Aortic smooth muscle cell (primary cell): ENCODE measurements at places on chromosomes 1 and 21. TPM values are rescaled to one million over a fixed set of nuclear protein-coding genes. Genes with fewer than 3 reads are reported as not detected.

Gene RRP15
- total RNA-seq = 5.4 TPM in 2 replicates

Gene LAMB3
- 48.4 and 49.8 TPM in 2 replicates for total RNA-seq

Gene OR2W3
- total RNA-seq = 0.26 TPM in 1 of 2 replicates, not detected in the other

Gene DPT
- total RNA-seq = 0.93 and 1.7 TPM in 2 replicates

Gene PFDN2
- total RNA-seq = 37.0 and 64.9 TPM in 2 replicates

Gene PTPRU
- total RNA-seq = 4.0 and 12.0 TPM in 2 replicates

Gene KRTAP10-9
- total RNA-seq = not detected in 2 replicates

Gene SPRR2F
- total RNA-seq = not detected in 2 replicates

Gene LYPD8
- not detected in 2 replicates for total RNA-seq

Gene HES3
- total RNA-seq = not detected in 2 replicates

Gene PCAT6
- total RNA-seq = 0.25 TPM in 1 of 2 replicates, not detected in the other

Gene OR2T10
- not detected in 2 replicates for total RNA-seq

Gene STUM
- not detected in 2 replicates for total RNA-seq

Gene CACNA1E
- not detected in 2 replicates for total RNA-seq

Gene SAMD13
- total RNA-seq = 0.92 and 1.1 TPM in 2 replicates
